ENCODE measurements at places on chromosomes 3 and 15.

- DNase-seq = no peak
Measured at GRCh38 chr3:36196058-36196457, 184.2 kb upstream of the STAC start.

- DNase-seq = peak; percentile 50
Measured at GRCh38 chr15:70486451-70487386, 276.6 kb downstream of the UACA start.

GRCh38 chr3:13199006-13199776 lies 126.0 kb upstream of the IQSEC1 start:
- no peak for DNase-seq

- DNase-seq = no peak
Measured at GRCh38 chr3:146781606-146782005, 176.5 kb upstream of the PLSCR5 start.

DNA sequence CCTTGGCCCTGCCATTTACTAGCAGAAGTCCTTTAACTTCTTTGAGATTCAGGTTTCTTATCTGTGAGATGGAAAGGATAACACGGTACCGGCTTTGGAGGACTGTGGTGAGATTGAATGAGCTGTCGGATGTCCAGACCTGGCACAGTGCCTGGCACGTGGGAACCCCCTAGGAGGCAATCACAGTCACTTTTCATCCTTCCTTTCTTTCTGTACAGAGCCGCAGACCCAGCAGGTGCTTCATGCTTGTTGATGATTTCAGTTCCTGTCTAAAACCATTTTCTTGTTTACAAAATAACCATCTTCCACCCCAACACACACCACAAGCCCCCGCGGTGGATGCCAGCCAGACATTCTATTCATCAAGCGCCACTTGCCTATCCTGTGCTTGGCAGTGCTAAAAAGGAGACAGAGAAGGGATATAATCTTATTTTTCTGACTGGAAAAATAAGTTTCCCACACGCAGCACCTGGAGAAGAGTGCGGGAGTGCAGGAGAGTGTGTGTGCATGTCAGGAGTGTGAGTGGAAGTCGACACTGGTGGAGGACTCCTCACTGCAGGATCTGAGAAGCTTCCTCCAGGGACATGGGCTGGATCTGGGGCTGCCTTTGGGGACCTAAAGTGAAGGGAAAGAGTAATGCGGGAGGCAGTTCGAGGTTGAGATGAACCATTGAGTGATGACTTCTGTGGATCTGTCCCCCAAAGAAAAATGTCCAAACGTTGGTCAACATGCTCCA lies 85.7 kb downstream of the ST6GAL1 start:
- no peak for DNase-seq

DNA sequence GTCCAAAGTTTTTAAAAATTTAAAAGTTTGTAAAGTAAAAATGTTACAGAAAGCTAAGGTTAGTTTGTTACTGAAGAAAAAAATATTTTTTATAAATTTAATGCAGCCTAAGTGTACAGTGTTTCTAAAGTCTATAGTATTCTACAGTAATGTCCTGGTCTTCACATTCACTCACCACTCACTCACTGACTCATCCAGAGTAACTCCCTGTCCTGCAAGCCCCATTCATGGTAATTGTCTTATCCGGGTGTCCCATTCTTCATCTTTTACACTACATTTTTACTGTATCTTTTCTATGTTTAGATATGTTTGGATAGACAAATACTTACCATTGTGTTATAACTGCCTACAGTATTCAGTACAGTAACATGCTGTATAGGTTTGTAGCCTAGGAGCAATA lies 36.7 kb upstream of the ATP10A start:
- no peak for DNase-seq
